NCI-H1417 (cell line): ENCODE measurements at places on chromosomes 11 and 22.

DNA sequence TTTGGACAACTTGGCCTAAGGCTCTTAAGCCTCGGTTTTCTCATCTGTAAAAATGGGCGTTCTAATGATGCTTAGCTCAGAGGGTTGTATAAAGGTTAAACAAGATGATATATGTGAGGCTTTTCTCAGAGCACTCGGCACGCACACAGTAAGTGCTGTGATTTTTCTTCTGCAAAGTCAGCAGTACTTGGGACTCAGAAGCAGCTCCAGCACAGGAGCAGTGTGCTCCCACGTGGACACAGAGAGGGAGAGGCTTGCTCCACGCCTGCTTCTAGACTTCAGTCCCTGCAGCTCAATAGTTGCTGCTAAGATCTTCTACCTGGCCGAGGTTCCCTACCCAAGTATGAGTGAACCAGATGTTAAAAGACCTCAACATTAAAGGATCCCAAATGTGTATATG lies 39.9 kb upstream of the PHF21A start:
- DNase-seq, result no peak

GRCh38 chr22:29343313-29343805 lies 27.9 kb upstream of the RASL10A start:
- DNase-seq, result peak; percentile 24

DNA sequence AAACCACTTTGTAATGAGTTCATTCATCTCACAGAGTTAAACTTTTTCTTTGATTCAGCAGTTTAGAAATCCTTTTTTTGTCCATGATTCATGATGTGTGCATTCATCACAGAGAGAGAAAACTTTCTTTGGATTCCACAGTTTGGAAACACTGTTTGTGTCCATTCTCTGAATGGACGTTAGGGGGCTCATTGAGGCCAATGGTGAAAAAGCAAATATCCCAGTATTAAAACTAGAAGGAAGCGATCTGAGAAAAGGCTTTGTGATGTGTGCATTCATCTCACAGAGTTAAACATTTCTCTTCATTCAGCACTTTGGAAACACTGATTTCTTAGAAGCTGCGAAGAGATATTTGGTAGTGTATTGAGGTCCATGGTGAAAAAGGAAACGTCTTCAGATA lies 155.6 kb upstream of the TRIM48 start:
- DNase-seq, result no peak

- no peak for DNase-seq
These were observed 60.2 kb upstream of the SORL1 start for GRCh38 chr11:121391914-121392313.

GRCh38 chr11:12150831-12151382 lies 40.5 kb downstream of the MICAL2 start:
- no peak for DNase-seq
